ENCODE measurements at places on chromosomes 11 and 22.

GRCh38 chr11:128731041-128731663, 37.3 kb downstream of the FLI1 start:
- no peak for DNase-seq

- no peak for DNase-seq
Observed at GRCh38 chr11:132237781-132238180, 867.4 kb downstream of the NTM start.

DNA sequence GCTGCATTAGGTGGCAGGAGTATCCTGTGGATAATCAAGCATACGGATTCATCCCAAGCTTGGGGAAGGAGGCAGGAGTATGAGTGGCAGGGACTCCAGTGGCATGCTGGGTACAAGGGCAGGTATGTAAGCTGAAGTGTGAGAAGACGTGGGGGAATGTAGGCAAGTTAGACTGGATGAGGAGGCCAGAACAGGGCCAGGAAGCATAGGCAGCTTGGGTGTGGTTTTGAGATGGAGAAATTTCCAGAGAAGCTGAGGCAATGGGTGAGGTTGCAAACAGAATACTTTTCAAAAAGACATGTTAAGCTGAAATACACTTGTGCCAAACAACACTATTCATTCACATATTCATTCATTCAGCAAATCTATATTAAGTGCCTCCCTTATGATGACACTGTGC, 43.1 kb upstream of the AMOTL1 start:
- no peak for DNase-seq

GRCh38 chr11:47609675-47610074, 15.5 kb upstream of the C1QTNF4 start:
- no peak for DNase-seq

DNA sequence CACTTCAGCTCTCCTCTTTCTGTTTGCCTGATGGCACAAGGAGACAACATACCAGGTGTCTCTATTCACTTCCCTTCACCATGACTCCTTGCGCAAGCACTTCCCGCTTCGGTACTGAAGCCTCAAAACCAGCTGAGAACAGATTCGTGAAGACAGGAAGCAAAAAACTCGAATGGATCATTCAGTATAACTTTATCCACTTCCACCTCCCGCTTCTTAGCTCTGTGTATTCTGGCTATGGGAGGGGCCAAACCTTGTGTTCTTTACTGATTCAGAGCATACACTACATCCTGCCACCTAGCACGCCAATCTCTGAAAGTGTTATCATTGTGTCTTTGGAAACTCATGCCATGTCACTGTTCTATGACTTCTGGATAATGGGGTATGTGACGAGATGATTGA, 62.2 kb upstream of the ADA2 start:
- DNase-seq = no peak

- no peak for DNase-seq
Observed at GRCh38 chr22:49998718-49999062, 13.9 kb downstream of the IL17REL start.
